ENCODE measurements at places on chromosomes 4 and X. TPM values are rescaled to one million over a fixed set of nuclear protein-coding genes. Genes with fewer than 3 reads are reported as not detected.

DNA sequence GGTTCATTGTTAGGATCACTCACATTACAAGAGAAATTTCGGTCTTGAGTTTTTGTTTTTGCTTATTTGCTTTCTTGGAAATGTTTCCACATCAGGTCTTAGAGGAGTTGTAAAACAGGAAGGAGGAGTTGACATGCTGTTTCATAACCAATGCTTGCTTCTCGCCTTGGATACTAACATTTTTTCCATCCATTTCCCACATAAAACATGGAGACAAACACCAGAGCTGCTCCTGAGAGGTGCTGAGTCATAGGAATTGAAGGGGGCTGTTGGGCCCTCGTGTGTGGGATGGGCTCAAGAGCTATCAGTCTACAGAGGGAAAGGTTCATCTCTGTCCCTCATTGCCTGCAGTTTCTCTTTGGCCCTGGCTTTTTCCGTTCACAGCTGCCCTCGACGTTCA lies 29.9 kb downstream of the TBL1X start:
- DNase-seq, result no peak

- DNase-seq, result no peak
Measured at GRCh38 chr4:3077796-3078195, 3.3 kb downstream of the HTT start.

DNA sequence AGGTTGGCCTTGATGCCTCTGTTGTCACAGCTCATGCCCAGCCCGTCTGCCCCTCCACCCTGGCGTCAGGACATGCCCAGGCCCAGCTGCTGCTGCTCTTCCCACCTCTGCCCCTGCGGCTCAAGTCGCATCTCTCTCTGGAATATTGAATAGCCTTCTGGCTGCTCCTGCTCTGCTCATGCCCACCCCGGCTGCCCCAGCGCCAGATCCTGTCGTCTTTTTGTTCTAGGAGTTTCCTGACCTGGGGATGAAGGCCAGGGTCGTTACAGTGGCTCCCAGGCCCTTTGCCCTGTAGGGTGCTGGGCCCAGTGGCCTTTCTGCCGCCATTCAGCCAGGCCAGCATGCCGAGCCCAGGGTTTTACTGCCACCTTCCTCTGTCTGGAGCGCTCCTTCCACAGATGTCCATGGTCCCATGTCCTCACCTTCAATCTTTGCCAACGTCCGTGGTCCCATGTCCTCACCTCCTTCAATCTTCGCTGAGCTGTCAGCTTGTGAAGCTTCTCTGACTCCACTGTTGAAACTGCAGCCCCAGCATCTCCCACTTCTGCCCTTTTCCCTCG lies 9.7 kb downstream of the MAEA start:
- DNase-seq, result no peak

GRCh38 chr4:65668201-65669089 lies 1.8 kb downstream of the EPHA5 start:
- DNase-seq, result no peak

DNA sequence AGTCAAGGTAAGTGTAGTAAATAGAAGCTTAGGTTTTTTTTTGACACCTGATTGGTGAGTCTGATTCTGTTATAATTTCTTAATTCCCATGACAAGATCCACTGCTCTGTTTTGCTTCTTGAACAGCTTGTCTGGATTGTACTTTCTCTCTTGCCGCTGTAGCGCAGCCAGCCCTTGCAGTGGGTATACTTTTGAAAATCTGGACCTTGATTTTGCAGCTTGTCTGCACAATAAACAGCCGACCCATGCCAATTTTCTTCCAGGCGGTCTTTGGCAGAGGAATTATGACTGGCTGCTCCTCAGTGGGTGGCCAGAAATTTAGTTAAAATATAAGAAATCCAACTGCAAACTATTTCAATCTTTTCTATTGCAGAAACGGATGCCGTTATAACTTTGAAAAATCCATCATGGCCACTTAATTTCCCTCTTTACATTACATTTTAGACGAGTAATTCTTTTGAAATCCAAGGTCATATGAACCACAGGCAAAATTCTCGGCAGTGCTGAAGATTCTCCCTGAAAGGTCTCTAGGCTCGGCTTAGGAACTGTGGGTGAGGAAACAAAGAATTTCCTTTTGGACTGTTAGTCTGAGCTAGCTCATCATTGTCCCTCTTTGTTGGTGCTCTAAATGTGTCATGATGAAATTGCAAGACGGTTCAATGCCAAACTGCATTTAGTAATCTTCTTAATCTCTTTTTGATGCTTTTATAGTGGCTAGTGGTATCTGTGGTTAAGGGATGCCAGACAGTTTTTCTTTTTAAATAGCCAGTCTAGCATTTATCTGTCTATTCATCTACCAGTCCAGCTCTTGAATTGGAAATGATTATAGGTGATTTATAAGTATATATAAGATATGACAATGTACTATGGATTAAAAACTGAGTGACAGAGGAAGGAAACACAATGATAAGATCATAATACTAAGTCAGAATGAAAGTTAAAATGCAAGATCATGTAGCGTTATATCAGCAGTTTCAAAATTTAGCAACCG lies 31.5 kb upstream of the PTTG2 start:
- no peak for DNase-seq

DNA sequence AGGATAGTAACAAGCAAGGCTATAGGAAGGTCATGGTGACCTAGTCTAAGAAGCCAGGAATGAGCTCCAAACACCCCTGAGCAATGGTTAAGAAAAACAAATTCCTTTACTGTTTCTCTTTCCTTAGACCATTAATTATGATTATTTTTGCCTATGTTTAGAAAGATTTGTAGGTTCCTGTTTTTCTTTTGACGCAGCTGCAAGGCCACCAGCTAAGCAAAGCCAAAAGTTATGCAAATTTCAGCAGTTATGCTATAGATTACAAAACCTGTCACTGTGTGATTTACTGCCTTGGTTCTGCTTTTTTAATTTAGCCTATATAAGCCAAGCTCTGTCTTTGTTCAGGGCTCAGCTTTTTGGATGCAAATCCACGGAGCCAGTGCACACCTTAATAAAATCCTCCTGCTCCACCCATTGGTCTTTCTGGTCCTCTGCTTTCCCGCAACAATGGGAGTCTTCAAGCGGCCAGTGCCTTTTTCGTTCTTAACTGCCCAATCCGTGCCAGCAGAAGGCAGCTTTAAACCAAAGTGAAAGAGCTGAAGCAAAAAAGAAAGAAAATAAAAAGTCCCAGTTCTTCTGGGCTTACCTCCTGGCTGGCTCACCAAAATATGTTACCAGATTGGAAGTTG lies 1.4 kb upstream of the CEP135 start:
- no peak for DNase-seq

- no peak for DNase-seq
Measured at GRCh38 chrX:49919617-49920016, 2.8 kb upstream of the CLCN5 start.

Gene GPR82
- 0.44 TPM for total RNA-seq

Measured in breast epithelium (tissue), 4 donors.